ENCODE measurements at places on chromosomes 2 and 18.

GRCh38 chr2:43328133-43328532 lies 101.7 kb upstream of the ZFP36L2 start:
- no peak for DNase-seq

- no peak for DNase-seq
These were observed 126.6 kb upstream of the RMDN2 start for GRCh38 chr2:37798315-37799005.

DNA sequence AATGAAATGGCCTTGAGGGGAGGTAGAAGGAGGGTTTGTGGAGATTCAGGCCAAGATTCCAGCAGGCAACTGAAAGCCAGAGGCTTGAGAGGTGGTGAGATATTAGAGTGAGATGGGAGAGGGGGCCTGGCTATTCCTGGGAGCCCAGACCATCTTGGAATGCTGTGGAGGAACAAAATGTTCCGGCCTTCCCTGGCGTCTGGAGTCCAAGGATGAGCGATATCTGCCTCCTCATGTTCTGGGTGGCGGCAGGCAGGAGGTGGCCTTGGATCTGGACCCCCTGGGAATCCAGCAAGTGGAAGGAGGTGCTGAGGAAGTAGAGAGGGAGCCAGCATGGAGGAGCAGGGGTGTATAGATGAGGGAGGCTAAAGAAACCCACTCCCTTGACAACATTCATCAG lies 335.9 kb downstream of the CYP26B1 start:
- no peak for DNase-seq

DNA sequence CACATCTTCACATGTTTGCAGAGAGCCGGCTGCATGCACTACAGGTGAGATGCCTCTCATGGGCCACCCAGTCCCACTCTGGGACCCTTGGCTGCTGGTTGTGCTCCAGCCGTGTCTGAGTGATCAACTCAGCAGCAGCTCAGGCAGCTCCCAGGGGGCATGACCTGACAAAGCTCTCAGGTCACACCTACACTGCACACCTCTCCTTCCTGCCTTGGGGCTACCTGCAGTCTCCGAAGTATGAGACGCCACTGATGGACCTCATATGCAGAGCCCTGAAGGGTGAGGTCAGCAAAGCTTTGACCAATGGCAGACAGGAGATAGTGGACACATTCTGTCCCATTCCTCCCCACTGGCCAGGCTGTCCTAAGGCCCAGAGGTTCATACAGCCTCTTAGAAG lies 51.4 kb downstream of the LBH start:
- DNase-seq = no peak

GRCh38 chr18:34704823-34705222 lies 5.3 kb upstream of the DTNA start:
- no peak for DNase-seq
